GM04503 (cell line): ENCODE measurements at places on chromosomes 11 and 22.

GRCh38 chr22:44188986-44189630, 8.4 kb downstream of the PARVG start:
- no peak for DNase-seq

DNA sequence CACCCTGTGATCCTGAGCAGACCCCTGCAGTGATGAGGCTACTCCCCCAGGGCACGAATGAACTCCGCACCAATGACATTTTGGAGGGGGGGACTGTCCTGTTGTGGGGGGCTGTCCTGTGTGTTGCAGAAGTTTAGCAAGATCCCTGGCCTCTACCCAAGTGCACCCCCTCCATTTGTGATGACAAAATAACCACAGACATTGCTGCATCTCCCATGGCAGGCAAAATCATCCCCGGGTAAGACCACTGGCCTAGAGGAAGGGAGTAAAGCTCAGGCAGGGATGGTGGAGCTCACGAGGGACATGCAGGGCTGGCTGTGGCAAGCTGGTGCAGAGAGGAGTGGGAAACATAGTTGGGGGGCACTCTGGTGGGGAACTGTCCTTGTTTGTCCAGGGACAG, 40.6 kb downstream of the NECTIN1 start:
- DNase-seq, result no peak

DNA sequence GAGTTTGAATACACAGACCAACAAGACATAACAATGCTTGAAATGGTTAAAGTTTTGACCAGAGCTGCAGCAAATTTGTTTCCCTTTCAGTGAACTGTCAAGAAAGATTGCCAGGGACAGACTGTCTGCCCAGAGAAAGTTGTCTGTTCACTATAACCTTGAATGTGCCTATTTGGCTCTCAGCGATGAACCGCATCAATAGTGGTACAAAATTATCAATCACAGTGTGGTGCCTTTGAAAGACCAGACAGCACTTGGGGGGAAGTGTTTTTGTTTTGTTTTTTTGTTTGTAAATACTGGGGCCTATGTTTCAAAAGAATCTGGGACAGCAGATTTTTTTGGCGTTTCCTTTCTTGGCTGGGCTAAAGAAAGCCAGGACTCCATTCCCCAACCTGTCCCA, 123.1 kb downstream of the CD44 start:
- no peak for DNase-seq

- no peak for DNase-seq
These were observed 30.8 kb downstream of the PDGFB start for GRCh38 chr22:39214006-39214382.

- DNase-seq, result no peak
These were observed 11.8 kb downstream of the IL17REL start for GRCh38 chr22:50000587-50001387.

DNA sequence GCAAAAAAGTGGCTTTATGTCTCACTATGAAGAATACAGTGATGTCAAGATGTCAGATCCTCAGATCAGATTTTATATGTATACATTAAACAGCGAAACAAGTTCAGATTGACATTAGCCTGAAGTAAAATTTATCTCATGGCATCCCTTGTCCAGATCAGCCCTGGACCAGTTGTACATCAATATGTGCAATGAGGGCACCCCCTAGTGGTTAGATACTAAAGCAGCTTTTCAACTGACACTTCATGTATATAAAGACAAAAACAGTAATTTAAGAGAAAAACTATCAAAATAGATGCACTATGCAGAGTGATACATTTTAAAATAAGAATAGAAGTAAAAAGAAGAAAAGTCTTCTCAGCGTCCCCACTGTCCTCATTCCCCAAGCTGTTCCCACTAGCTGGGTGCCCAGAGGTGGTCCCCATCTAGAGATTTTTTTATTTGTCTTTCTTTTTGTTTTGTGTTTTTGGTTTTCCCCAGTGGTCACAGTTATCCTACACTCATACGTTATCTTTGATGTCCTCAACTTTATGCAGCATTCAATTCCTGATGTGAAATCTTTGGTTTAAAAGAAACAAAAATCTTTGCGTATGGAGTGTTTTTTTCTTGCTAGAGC, 2193.4 kb upstream of the RAG2 start:
- DNase-seq, result peak; percentile 1
